ENCODE measurements at places on chromosomes 13 and 19.

DNA sequence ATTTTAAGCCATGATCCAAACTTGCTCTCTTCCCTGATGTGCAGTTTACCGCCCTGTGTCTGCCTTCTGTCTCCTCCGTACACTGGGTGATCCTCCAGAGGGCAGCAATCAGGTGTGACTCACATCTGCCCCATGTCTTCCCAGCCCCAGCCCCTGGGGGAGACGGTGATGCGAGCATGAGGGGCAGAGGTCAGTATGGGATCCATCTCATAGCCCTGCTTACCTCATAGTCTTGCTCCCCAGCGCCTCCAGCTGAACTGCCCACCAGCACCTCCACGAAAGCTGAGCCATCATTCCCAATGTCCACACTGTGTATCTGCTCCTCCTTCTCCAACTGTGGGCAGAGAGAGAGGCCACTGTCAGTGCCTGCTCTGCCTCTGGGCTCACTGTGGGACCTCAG lies 14.6 kb downstream of the XRCC1 start:
- peak; percentile 40 for DNase-seq

- DNase-seq = no peak
These were observed 87.5 kb downstream of the ZMYM2 start for GRCh38 chr13:20045950-20046548.

GRCh38 chr13:89923736-89924135 lies 1423.8 kb upstream of the MIR17HG start:
- DNase-seq = no peak

DNA sequence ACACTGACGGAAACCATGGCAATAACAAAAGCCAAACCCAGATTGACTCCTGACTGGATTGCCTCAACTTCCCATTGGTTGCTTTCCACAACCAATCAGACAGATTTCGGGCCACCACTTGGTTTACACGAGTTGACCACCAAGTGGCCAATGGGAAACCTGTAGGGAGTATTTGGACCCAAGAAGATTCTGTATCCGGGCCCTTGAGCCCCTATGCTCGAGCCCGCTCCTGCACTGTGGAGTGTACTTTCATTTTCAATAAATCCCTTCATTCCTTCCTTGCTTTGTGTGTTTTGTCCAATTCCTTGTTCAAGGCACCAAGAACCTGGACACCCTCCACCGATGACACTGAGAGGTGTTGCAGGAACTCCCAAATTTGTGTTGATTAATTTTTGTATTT lies 24.1 kb upstream of the URI1 start:
- DNase-seq = peak; percentile 18

DNA sequence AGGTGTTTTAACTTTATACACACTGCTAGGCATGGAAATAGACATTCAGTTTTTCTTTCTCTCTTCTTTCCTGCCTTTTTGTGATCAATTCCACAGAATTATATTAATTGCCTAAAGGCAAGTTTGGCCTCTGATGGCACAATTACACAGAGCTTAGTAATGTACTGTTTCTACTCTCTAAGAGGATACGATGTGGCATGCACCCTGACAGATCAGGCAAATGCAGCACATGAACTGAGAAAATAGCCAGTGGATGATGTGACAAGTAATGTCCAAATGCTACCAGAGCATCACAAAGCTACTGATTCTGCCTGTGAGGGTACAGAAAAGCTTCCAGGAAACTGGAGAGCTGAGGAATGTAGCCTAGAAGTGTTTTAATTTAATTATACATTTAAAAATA lies 233.8 kb upstream of the PRR20A start:
- DNase-seq = no peak

- DNase-seq = peak; percentile 68
These were observed 556 bp downstream of the TRIP10 start for GRCh38 chr19:6739883-6740588.

- no peak for DNase-seq
These were observed 75.6 kb downstream of the SPRY2 start for GRCh38 chr13:80265348-80265747.

DNA sequence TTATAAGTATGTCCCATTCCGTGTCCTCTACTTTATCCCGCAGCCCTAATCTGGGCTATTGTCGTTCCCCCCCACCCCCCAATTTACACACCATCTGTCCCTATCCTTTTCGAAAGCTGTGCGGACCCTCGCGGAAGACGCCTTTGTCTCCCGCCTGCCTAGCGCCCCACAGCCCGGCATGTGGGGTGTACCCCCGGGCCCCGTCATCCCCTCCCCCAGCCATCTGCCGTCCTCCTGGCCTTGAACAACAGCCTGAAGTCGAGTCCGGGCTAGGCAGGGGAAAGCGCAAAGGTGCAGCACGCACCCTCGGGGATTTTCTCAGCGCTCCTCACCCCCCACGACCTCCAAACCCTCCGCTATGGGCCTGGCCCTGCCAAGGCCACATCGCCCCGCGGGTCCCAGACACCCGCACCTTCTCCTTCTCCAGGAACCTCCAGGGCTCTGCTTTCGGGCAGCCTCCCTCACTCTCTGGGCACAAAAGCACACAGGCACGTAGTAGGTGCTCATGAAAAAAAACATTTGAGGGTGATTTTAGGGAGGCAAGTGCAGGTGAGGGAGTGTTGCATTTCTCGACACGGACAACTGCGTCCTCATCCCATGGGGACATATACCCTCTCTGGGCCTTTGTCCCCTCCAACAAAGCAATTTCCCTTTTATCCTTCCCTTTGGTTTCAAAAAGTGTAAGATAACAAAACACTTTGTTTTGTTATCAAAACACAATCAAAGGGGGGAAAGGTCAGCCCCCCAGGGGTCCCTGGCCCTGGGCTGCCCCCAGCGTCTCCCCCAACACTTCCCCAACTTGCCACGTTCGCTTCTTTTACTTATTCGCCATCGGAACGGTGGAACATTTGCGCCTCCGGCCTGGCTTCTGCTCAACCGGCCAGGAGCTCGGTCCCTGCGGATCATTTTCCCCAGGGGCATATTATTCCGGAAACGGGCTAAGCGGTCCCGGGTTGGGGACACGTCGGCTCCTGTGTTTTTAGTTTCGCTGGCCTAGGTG lies 16.4 kb downstream of the CCDC124 start:
- DNase-seq = no peak

GRCh38 chr13:33642374-33643065 lies 175.4 kb upstream of the RFC3 start:
- DNase-seq = no peak

DNA sequence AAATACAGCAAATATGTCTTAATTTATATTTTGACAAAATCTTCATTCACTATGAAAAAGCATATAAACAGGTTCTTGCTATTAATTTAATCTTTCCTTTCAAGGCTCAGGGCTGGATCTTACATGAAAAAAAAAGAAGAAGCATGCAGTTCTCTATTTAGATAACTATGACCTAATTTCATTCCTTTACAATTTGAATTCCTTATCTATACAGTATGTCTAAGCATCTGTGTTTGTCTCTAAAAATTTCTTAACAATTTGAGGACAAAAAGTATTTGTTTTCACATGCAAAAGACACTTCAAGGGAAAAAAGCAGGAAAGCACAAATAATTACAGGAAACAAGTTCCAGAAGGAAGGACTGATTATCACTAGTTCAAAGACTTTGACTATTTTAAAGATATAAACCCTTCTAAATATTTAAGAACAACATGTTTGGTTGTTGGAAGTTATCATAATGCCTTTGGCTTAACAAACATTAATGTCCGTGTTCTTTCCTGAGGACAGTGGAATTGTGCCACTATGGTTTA lies 157.5 kb downstream of the TBC1D4 start:
- DNase-seq = no peak

DNA sequence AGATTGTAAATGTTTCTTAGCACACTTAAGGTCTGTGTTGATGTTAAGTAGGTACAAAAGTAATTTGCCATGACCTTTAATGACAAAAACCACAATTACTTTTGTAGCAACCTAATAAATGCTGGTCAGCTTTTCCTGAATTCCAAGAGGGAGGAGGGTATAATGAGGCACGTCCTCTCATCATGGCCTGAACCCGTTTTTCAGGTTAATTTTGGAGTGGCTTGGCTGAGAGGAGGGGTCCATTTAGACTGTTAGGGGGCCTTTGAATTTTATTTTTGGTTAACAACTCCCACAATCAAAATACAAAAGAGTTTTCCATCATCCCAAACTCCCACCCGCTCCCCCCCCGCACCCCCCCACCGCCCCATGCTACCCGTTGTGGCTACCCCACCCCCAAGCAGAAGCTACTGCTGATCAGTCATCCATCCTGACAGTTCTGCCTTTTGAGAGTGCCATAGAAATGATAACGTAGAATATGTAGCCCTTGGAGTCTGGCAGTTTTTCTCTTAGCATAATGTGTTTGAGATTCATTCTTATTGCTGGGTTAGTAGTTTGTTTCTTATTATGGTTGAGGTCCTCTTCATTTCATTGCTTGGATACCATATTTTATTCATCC lies 14.4 kb upstream of the PLEKHF1 start:
- no peak for DNase-seq

DNA sequence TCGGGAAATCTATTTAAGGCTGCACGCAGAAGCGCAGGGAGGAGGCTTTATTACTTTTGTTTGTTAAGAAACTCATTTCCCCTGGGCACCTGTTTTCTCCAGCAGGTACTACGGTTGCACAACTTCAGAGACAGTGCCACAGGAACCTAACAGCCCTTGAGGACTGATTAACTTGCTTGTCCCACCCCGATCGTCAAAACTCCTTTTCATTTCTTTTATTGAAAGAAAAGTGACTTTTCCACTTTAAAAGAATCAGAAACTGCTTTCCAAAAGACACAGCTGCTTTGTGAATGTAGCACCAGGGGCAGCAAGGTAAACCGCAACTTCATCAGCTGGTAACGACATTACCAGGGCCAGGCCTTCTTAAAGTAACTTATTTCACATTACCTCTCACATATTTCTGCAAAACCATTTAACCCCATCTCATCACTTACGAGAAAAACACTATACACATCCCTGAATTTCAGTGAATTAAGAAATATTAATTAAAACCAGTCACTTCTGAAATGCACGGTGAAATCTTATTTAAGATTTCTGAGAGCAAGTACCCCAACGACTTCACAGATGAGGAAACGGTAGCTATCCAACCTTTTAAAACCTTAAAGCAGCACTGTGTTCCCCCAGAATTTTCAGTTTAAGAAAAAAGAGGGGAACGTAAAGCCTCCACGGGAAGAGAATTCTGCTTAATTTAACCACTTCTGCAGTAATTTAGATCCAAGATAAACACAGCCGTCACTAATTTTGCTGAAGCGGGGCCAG lies 1.4 kb downstream of the ANKRD10 start:
- no peak for DNase-seq

- DNase-seq = no peak
These were observed 25.9 kb downstream of the INTS6 start for GRCh38 chr13:51426982-51427381.

DNA sequence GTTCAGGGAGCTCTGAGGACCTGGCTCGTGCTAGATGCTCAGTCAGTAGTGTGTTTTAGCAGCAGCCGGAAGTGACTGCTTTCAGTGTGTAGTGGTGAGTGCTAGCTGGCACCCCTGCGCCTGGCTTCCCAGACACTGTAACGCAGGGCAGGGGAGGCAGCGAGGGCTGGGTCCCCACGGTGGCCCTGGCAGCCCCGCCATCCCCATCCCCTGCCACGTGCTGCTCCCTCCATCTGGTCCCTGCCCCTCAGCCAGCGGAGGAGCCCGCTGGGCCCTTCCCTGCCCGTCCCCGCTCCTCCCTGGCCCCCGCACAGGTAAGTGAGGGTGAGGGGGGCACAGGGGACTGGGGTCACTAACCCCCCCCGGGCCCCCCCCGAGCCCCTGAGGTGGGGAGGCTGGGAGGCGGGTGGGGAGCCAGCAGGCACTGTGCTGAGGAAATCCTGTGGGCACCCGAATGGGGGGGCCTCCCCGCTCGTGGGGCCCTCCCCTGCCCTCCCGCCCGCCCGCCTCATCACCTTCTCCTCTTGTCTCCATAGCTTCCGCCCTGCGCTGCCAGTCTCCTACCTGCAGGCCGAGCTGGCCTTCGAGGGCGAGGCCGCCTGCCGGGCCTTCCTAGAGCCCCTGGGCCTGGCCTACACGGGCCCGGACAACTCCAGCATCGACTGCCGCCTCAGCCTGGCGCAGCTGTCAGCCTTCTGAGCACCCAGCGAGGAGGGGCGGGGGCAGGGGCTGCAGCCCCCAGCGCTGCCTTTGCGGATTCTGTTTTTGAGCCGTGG lies 3.2 kb downstream of the LENG9 start:
- DNase-seq = no peak

DNA sequence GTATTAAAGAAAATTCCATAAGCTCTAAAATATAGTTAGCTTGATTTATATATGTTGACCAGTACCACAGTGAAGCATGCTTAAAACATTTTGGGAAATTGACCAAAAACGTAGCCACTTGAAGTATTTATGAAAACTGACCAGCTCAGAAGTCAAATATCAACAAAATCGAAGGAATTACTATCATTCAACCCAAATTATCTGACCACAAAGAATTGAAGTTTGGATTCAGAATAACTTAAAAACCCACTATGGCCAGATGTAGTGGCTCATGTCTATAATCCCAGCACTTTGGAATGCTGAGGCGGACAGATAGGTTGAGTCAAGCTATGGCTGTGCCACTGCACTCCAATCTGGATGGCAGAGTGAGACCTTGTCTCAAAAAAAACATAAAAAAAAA lies 31.9 kb downstream of the GPALPP1 start:
- DNase-seq = no peak

DNA sequence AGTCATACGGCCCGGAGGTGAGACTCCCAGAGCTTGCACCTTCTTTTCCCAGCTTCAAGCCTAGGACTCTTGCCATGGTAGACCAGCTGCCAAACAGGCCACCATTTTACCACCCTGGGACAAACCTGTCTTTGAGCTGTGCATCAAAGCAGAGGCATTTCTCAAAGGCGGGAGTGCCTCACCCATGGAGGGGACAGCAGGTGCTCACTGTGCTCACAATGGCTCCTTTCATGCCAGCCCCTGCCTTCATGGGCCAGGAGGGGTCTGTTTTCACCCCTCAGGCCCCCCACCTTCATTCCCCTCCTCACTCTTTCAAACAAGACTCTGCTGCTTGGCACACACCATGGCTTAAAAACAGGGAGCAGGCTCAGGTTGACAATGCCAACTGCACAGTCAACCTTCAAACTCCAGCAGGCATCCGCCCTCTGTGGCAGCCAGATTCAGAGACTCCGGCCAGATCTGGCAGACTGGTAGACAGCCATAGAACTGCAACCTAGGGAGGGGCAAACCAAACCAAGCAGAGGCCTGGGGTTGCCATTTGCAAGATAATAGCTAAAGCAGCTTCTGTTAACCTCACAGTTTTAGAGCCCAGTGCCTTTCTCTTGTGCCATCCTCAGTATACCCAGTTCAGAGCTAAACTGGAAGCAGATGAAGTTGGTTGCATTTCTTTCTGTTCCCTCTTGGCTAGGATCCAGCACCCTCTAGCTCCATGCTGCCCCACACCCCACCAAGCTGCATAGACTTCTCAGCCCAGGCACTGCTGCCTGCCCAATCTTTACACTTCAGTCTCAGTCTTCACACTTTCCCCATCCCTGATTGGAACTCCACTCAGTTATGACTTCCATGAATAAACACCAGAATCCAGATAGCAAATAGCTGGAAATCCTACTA lies 93.9 kb upstream of the SPATA13 start:
- DNase-seq = peak; percentile 56

GRCh38 chr19:7252364-7252763 lies 41.9 kb downstream of the INSR start:
- DNase-seq = no peak

- peak; percentile 69 for DNase-seq
These were observed 17.6 kb downstream of the LIG1 start for GRCh38 chr19:48152551-48152950.

- no peak for DNase-seq
These were observed 87.1 kb downstream of the GJA3 start for GRCh38 chr13:20073775-20074174.
